Activated naive CD4-positive, alpha-beta T cell (primary cell): ENCODE measurements at places on chromosomes 3 and 15.
A peak's percentile ranks its signal among the peaks of the same experiment; 100 is the strongest.

- no peak for DNase-seq
Measured at GRCh38 chr15:32872621-32873283, 154.9 kb downstream of the GREM1 start.

- DNase-seq = no peak
Measured at GRCh38 chr3:157542711-157543500, 39.7 kb upstream of the VEPH1 start.

GRCh38 chr15:35215093-35215492 is 130.0 kb upstream of the NANOGP8 start:
- DNase-seq = no peak

GRCh38 chr3:157958457-157958856 is 147.8 kb downstream of the SHOX2 start:
- DNase-seq = no peak

- peak; percentile 30 for DNase-seq
Measured at GRCh38 chr3:18443665-18444594, 18.8 kb upstream of the SATB1 start.

- no peak for DNase-seq
Measured at GRCh38 chr15:41782371-41783282, 8.3 kb downstream of the MAPKBP1 start.

- DNase-seq = no peak
Measured at GRCh38 chr3:174536319-174536718, 322.8 kb upstream of the NAALADL2 start.

DNA sequence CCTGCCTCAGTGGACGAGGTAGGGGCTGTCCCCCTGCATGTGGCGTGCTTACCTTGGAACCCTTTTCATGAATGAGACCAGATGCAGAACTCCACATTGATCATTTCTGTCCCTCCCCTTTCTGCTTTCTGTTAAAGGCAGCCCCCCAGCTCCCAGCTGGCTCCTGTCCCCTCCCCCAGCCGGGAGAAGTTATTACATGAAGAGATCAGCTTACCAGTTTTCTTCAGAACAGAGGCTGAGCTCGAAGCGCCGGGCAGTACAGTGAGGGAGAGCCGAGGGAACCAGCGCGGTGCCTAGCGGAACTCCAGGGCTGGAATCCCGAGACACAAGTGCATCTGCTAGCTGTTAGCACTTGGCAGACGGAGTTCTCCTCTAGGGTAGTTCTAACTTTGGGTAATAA is 263.3 kb upstream of the NR2E3 start:
- DNase-seq = no peak
